ENCODE measurements at places on chromosomes 11 and 22.
A peak's percentile ranks its signal among the peaks of the same experiment; 100 is the strongest.

- no peak for DNase-seq
These were observed 22.6 kb upstream of the TTLL12 start for GRCh38 chr22:43209523-43209890.

DNA sequence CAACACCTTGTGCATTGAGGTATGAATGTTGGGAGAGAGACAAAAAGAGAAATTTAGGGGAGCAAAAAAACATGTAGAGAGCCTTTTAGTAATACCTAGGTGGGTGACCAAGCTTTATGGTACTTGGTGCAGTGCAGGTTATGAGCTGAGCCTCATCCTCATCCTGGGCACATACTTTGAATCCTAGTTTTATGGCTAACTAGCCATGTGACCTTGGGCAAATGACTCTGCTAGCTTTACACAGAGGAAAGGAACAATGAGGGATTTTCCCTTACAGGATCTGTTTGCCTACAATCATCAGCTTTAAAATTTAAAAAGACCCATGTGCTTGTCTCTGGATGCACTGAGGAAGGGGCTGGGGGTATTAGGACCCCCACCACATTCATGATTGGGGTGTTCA is 187.8 kb upstream of the ISX start:
- no peak for DNase-seq

DNA sequence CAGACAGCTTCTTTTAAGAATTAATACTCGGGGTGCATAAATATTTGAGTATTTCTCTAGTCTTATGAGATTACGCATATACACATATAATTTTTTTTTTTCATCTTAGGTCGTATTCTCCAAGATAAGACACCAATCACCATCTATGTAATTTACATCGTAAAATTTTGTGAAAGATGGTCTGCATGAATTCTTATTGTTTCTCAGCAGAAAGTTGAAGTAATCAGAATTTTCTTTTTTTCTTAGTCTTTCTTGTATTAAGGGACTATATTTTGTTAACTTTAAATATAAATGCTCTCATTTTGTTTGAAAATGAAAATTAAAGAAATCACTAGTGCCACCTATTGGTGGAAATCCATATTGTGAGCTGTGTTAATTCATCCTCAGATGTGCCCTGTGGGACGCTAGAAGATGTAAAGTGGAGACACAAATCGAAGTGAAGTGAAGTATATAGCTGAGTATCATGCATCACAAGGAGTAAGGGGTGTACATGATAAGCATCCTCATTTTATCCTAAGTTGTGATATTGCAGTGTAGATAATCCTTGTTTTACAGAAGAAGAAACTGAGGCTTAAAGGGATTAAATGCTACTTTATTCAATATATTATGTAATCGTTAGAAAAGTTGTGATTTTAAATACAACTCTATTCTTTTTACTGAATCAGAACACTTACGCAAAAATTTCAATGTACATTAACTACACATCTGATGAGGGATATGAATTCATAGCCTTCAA is 2084.3 kb downstream of the LRRC4C start:
- no peak for DNase-seq

- no peak for DNase-seq
These were observed 111.7 kb upstream of the PGR start for GRCh38 chr11:101241160-101241795.

GRCh38 chr11:134267461-134267860 is 8.7 kb upstream of the GLB1L3 start:
- no peak for DNase-seq

- no peak for DNase-seq
These were observed 20.2 kb downstream of the ARHGAP1 start for GRCh38 chr11:46680164-46680760.

DNA sequence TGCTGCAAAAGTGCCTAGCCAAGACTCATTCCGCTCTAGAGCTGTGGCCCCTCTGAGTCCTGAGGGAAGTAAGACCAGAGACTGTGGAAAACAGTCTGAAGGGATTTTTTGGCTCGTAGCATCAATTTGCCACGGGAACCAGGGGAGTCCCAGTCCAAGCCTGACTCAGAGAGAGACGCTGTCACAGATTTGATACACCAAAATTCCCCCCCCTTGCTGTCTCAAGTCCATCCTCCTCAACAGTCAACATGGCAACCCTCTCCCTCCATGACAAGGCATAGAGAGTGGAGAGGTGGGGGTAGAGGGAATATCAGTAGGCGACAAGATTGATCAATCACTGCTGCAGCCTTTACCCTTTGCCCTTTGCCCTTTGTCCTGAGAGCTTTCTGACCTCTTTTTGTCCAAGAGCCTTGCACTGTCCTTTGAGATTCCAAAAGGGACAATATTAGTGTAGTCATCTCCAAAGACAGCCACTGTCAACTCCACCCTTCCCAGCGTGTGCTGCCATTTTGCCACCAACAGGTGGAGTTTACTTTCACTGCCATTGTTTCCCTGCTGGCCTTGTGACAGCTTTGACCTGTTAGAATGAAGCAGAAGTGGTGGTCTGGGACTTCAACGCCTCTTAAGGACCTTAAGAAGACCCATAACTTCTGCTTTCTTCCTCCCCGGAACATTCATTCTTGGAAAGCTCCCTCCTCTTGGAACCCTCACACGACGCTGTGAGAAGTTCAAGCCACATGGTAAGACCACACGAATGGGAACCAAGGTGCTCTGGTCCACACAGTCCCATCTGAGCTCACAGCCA is 7.3 kb downstream of the SLC15A3 start:
- DNase-seq: no peak

- DNase-seq: no peak
These were observed 24.9 kb downstream of the PICALM start for GRCh38 chr11:86043765-86044503.

- DNase-seq: no peak
These were observed 38.8 kb downstream of the FLI1 start for GRCh38 chr11:128732471-128733277.

DNA sequence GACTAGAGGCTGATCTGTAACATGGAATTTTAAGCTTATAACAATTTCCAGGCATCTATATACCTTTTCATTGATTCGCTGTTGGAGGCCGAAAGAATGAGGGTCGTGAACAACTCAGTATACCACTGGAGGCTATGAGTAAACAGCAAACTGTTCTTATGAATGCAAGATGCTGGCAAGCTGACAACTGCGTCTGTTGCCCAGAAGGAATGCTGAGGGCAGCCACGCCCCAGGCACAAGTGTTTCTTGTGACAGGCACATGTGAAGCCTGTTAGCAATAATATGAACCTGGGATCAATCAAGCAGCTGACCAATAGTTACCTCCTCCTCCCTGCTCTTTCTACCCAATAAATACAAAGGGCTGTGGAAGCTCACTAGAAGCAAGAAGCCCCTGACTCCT is 15.3 kb downstream of the RTCB start:
- DNase-seq: no peak

DNA sequence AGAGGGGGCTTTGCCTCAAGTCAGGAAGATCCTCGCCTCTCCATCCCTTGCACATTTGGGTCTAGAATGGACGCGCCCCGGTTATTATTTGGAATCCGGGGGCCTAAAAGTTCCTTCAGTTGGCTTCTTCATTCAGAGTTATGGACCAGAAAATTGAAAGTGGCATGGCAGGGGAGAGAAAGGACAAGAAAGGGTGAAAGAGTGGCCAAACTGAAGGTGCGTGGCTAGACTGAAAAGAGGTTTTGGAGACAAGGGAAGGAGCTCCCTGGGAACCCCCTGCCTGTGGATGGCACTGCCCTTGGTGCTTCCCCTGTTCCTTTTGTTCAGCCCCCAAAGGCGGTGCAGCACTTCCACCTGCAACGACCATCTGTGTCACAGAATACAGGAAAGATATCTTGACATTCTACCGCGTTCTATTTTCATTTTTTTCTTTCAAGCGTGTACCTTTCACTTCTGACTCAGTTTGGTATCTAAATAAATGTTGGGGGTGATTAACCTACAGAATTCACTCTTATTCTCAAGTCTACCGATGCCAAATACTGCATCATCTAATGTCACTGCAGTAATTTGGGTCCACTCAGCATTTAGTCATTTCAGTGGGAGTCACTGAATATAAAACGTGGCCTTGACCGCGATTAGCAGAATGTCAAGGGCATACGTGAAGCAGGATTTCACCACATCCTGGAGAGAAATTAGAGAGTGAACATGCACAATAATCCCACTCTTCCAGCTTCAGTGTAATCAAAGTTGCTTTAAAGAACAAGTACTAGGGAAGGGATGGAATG is 88.1 kb upstream of the ARHGAP32 start:
- no peak for DNase-seq

- DNase-seq: no peak
These were observed 7.1 kb upstream of the HMGXB4 start for GRCh38 chr22:35250156-35250555.

DNA sequence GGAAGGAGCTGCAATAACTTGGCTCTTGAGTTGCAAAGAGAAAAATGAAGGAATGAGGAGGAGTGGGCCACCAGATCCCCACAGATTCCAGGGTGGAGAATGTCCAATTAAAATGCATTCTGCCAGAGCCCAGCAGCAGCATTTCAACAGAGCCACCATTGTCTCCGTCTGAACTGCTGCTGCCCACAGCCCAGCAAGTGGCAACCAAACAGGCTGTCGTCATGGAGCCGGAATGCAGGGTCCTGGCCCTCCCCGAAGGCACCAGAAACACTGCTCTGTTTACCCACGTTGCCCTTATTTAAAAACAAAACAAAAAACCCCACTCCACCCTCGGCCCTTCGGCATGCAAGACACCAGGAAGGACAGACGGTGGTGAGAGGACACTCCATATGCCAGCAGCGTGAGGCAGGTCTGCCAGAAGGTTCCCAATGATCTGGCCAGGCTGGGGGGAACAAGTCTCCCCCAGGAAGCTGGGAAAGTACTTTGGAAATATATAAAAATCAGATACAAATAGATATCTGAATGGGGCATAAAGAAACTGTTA is 32.5 kb downstream of the PLEKHA7 start:
- DNase-seq: no peak

- DNase-seq: no peak
These were observed 4.9 kb downstream of the GP1BB start for GRCh38 chr22:19728271-19728670.

- no peak for DNase-seq
These were observed 494 bp downstream of the ZDHHC5 start for GRCh38 chr11:57668434-57668782.

- DNase-seq: peak; percentile 57
These were observed 2.4 kb downstream of the UCP2 start for GRCh38 chr11:73980001-73980961.

DNA sequence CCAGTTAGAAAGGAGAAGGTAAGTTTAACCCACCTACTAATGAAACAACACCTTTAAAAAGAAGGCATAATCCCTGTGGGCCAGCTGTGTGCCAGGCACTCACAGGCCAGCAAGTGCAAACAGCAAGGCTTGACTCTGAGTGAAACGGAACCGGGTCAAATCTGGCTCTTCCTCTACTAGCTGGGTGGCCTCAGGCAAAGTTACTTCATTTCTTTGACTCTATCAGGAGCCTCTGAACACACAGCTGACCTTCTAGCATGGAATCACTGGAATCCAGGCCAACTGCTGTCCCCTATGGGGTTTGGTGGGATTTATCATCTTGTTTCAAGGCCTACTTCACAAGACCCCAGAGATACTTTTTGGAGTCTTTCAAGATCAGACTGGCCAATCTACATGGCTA is 3.3 kb downstream of the RAB38 start:
- DNase-seq: no peak

DNA sequence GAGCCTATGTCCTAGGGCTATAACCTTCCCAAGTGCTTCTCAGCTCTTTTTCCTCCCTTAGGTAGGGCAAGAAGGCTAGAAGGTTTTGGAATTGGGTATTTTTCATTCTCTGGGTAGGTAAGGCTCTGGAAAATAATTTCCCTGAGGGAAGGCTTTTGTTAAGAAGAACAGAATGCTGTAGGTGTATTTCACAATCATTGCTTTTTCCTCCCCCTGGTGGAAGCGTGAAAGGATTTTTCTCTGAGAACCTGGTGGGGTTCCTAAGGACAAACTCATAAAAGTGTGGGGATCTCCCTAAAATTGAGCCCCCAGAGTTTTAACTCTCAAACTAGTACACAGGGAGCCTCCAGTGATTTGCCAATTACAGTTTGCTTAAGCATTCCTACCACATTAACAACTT is 41.1 kb upstream of the NARS2 start:
- DNase-seq: no peak

DNA sequence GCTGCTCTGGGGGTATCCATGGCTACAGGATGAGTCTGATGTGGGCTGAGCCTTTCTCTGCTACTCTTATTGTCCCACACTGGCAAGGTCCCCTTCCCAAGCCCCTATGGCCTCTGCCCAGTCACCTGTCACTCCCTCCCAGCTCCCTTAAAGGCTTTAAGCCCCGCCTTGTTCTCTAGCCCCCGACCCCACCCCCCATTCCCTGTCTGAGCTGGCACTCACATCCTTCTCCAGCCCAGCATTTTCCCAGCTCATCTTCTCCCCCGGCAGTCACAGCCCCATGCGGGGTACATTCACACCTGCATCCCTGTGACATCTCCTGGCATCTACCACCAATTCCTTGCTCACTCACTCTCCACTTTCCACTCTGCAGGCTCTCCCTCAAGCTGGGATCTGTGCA is 4.3 kb downstream of the MTFP1 start:
- DNase-seq: no peak

DNA sequence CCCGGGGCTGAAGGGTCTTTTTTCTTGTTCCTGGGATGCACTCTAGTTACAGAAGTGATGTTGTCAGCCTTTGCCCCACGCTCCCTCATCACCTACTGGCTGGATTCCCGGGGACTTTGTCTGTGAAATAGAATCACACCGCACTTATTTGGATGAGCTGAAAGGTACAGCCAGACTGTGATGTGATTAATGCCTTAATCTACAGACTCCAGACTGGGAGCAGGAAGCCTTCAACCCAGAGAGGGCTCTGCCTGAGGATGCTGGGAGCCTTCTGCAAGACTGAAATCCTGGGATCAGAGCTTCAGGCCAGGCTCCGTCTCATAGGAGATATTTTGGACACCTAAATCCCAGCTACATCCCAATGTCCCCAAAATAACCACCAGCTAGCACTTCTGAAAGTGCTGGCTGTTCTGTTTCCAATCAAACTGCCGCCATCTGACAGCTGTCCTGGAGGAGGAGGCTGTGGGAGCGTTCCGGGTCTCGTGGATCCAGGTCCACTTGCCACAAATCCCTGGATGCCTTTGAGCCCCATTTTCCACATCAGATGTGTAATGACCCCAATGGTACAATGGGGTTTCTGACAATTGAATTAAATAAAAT is 688.5 kb downstream of the TBC1D22A start:
- no peak for DNase-seq

DNA sequence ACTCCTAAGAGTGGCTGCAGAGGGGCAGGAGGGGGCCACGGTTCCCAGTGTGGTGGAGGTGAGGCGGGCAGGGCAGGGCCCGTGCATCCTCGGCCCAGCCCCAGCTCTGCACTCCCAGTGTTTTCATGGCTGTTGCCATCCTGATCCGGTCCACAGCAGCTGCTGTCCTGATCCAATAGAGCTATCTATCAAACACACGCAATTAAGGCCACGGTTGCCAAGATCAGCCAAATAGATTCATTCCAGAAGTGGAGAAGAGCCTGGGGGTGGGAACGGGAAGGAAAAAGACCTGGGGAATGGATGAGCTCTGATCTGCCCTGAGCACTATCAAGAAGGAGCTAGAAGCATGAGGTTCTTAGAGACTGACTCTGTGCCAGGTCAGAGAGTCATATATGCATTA is 160.9 kb upstream of the SYT13 start:
- DNase-seq: no peak

GRCh38 chr11:12330485-12331231 is 46.7 kb upstream of the PARVA start:
- no peak for DNase-seq
